Left lung (tissue), 14 donors: ENCODE measurements at places on chromosomes 1 and 21. TPM values are rescaled to one million over a fixed set of nuclear protein-coding genes. Genes with fewer than 3 reads are reported as not detected.

SRRM1 gene
- total RNA-seq = 120 TPM

XCL2 gene
- not detected for total RNA-seq

ANGPTL3 gene
- not detected for total RNA-seq

RHBDL2 gene
- 2.7 TPM for total RNA-seq

TEX50 gene
- total RNA-seq = not detected

SH2D2A gene
- 4.4 TPM for total RNA-seq

SIK1 gene
- total RNA-seq = 33.3 TPM

CFAP74 gene
- 0.23 TPM for total RNA-seq

GORAB gene
- 15.5 TPM for total RNA-seq

BMP8B gene
- 2.8 TPM for total RNA-seq

IGSF21 gene
- total RNA-seq = 1.2 TPM

SERTAD4 gene
- total RNA-seq = 7.5 TPM

CDA gene
- total RNA-seq = 2.2 TPM

ZNF593OS gene
- not detected for total RNA-seq

NCF2 gene
- 139 TPM for total RNA-seq

RGS4 gene
- total RNA-seq = 1.1 TPM

MATN1 gene
- 0.08 TPM for total RNA-seq

FNBP1L gene
- total RNA-seq = 26.9 TPM

LAMB3 gene
- 126 TPM for total RNA-seq

SEC22B gene
- 36.1 TPM for total RNA-seq

INAVA gene
- 5.5 TPM for total RNA-seq

FAM43B gene
- 1.1 TPM for total RNA-seq

NPR1 gene
- 45.2 TPM for total RNA-seq

FRRS1 gene
- 15.1 TPM for total RNA-seq
